ENCODE measurements at places on chromosomes 11 and 22.

DNA sequence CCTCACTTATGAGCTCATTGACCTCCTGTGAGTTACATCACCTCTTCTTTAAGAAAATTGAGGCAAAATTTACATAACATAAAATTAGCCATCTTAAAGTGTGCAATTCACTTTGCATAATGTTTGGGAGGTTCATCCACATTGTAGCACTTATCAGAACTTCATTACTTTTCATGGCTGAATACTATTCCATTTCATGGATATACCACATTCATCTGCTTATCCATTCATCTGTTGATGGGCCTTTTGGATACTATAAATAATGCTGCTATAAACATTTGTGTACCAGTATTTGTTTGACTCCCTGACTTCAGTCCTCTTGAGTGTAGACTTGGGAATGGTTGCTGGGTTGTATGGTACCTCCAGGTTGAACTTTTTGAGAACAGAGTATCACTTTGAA is 103.4 kb downstream of the TP53I11 start:
- DNase-seq = no peak

DNA sequence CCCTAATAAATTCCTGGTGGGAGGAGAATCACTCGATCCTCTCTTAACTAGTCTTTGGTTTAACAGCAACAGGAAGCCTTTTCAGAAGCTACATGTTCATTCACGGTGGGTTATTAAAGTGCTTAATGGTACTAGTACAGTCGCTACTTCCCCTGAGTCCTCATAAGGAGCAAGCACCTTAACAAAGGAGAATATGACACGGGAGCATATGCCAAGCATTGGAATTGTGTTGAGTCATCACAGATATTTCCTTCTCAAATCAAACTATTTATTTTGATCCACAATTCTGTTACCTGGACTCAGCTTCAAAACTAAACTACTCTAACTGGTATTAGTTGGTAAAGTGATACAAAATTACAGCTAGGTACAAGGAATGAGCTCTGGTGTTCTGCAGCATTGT is 177.5 kb upstream of the CTSC start:
- DNase-seq = no peak

- DNase-seq = no peak
These were observed 17.2 kb downstream of the LRP4 start for GRCh38 chr11:46901156-46901555.

DNA sequence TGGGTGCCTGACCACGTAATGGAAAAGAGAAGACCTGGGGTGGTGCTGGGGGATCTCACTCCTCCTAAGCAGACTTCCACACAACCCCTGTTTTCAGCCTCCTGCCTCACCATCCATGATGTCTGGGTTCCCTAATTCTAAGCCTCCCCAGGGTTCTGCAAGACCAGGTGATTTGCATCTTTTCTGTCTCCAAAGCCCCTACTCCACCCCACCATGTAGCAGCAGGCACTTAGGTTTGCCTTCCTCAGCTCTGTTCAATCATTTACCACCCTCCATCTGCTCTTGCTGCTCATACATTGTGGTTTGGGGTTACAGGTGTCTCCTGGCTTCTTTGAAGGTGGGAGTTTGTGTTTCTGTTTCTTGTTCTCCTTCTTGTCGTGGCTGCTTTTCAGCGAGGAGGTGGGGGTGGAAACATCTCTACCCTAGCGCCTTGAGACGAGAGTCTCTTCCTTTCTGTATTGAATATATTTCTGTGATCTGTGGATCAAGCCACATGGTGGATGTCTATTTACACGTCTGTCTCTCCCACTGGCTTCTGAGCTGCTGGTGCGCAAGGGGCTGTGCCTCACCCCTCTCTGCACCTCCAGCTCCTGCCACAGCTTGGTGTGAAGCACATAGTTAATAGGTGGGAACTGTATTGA is 6.6 kb upstream of the SSTR3 start:
- DNase-seq = no peak

- DNase-seq = no peak
These were observed 3.3 kb downstream of the DGCR8 start for GRCh38 chr22:20083157-20083890.

DNA sequence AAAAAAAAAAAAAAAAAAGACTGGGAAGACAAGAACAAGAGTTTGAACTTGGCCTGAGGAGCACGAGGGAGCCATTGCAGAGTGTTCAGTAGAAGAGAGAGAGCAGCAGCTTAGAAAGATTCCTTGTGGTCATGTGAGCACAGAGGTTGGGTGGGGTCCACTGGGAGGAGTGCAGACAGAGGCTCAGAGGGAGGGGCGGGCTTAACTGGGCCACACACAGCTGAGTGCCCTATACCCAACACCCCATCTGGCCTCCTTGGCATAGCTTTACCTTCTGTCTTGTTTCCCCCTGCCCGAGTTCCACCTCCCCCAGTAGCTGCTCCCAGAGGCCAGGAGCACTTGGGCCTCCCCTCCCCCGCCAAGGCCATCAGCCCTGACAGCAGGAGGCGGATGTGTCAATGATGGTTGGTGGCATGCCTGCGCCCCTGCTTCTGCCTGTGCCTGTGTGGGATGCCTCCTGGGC is 12.1 kb downstream of the C11orf86 start:
- peak; percentile 96 for DNase-seq

DNA sequence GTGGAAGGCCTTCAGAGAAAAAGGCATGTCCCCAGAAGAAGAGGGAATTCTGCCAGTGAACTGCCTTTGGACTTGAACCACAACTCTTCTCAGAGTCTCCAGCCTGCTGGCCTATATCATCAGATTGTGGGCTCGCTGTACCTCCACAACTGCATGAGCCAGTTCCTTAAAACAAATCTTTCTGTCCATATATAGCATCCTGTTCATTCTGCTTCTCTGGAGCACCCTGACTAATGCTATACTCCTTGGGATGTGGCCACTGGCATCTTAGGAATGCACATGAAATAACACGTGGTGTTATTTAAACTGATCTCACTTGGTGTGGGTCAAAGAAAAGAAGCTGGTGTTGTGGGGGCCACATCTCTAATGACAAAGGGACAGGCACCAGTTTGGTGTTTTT is 58.3 kb upstream of the VSTM5 start:
- no peak for DNase-seq

DNA sequence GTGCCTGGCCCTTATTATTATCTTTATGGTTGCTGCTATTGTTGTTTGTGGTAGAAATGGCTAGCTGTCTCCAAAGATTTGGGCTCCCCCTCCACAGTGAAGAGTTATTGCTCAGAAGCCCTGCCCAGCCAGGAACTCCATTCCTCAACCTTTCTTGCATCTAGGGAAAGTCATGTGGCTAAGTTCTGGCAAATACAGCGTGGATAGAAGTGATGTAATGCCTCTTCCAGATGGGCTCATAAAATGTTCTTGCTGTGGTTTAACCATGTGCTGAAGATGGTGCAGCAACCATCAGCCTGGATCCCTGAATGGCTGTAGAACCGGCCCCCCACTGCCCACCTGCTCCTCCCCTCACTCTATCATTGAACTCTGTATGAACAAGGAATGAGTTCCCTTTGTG is 203.5 kb upstream of the E2F8 start:
- DNase-seq = no peak

GRCh38 chr11:110294509-110294908 is 1.9 kb downstream of the RDX start:
- no peak for DNase-seq

GRCh38 chr11:104015649-104016415 is 20.6 kb upstream of the DDI1 start:
- no peak for DNase-seq

DNA sequence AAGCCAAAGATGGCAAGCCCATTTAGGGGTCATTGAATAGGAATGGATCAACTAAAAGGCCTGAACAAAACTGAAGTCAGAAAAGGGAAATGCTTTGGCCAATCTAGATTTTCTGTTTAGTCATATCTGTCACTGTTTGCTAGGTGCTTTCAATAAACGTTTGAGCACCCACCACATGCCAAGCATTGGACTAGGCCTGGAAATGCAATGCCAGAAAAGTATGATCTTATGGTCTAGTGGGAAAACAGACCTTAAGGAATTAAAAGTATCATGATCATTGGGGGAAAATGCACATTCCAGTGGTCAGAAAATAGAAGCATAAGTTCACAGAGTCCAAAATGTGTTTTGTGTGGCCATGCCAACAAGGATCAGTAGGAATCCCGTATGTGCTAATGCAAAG is 76.8 kb upstream of the BIRC3 start:
- DNase-seq = no peak

DNA sequence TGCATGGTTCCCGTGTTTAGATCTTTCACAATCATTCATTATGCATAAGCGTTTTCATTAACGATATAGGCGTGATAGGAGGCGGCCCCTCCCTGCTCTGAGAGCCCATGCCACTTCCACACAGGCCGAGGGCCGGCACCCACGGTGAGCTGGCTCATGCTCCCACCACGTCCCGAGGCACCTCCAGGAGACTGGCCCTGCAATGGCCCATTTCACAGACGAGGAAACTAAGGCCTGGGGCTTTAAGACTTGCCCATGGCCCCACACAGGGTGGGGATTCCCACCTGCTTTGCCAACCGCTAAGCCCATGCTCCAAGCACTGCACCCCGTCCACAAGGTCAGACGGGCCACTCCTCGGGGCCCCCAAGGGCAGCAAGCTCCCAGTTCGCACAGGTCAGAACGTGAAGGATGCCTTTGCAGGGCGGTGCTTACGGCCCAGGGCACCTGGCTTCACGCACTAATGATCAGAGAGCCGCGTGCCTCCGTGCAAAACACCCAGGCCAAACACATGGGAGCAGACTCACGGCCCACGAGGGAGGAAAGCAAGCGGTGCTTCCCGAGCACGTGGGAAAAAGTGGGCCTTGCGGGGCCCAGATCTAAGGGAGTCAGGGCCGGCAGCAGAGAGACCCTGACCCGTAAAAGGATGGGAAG is 8.3 kb downstream of the OSBPL5 start:
- no peak for DNase-seq

Measured in NCI-H524 (cell line).